Suprapubic skin (tissue), 4 donors: ENCODE measurements at places on chromosomes 16 and 17. TPM values are rescaled to one million over a fixed set of nuclear protein-coding genes. Genes with fewer than 3 reads are reported as not detected.

GRCh38 chr17:3763777-3764170, 37.2 kb downstream of the ITGAE start:
- DNase-seq: no peak

- peak; percentile 86 for DNase-seq
Observed at GRCh38 chr16:22424161-22424937, 49.9 kb upstream of the CDR2 start.

GRCh38 chr17:4574448-4575045, 9.8 kb upstream of the SMTNL2 start:
- DNase-seq: no peak

DNA sequence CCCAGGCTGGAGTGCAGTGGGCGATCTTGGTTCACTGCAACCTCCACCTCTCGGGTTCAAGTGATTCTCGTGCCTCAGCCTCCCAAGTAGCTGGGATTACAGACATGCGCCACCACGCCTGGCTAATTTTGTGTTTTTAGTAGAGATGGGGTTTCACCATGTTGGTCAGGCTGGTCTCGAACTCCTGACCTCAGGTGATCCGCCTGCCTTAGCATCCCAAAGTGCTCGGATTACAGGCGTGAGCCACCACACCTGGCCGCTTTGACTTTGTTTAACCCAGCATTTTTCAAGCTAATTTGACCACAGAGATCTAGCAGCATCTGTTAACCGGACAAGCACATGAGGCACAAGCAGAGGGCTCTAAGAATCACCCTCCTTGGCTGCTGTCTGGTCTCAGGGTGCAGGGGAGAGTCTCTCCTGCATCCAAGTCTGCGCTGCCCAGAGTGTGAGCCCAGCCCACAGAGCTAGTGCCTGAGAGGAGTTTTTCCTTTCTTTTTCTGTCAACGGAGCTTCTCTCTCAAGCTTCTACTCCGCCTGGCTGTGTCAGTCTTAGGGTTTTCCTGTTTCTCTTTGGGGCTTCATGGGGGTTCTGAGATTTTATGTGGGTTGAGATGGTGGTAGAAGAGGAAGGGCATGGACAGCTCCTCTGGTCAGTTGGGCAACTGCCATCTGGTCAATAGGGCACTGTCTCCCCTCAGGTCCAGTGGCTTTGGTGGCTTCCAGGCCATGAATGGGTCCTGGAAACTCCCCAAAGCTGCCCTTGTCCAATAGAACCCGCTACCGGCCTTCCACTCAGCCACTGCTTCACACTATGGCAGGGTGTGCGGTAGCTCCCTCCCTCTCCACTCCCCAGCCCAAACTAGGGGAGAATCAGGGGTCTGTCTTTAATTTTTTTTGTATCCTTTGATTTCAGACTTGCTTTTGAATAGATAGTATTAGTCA, 59.6 kb downstream of the TNFRSF13B start:
- no peak for DNase-seq

GRCh38 chr16:11333702-11334101, 11.6 kb upstream of the RMI2 start:
- DNase-seq: no peak

- DNase-seq: no peak
Observed at GRCh38 chr17:18186627-18186982, 3.0 kb downstream of the ALKBH5 start.

Gene CORO1A
- 15.4 TPM for total RNA-seq
